ENCODE measurements at places on chromosomes 2 and 18.

DNA sequence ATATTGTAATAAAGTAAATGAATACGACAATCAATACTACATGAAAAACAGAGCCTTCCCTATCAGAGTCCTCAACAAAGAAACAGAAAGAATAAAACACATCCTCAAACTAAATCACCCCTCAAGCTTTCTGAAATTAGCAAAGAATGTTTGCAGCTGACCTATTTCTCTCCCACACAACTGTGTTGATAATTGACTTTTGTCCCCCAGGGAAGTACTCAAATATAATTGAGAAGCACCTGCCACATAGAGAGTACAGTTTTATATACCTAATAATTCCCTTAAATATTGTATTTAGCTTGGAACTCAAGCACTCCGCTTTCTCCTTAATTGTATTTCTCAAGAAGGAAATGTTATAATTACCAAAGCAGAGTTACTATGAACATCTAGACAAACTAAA is 12.6 kb downstream of the CACNB4 start:
- no peak for DNase-seq

DNA sequence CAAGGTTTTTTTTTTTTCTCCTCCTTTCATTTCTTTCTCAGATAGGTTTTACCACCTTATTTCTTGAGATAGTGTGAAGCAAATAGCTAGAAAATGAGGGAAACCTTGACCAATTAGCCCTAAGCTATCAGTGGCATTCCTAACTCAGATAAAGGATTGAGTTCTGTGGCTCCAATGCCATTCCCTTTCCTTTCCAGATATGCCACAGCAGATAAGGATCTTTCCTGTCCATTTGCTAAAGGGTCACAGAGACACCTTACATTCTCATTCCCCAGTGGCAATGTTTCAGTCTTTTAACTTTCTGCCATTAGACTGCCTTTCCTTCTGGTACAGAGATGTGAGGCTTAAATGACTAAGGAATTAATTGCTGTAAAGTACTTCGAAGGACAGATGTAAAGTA is 81.7 kb downstream of the MGAT5 start:
- DNase-seq, result no peak

GRCh38 chr2:96663829-96664228 is 21.3 kb downstream of the FER1L5 start:
- no peak for DNase-seq

DNA sequence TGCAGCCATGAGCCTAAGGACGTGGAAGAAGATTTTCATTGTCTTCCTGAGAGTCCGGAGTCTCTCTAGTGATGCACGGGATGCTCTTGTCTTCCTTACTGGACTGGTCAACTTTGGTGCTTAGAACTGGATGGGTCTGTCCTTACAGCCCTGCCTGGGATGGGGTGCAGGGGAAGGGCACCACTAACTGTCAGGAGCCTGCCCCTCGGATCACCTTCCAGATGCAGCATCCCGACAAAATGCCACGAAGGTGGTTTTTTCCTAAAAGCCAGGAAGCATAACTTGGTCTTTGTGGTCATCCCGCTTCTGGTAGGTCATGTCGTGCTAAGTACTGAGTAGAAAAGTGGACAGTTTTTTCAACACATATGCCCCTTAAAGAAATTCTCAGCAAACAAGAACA is 207.4 kb upstream of the TWIST2 start:
- DNase-seq, result no peak

- no peak for DNase-seq
Measured at GRCh38 chr2:141900826-141901225, 230.0 kb downstream of the LRP1B start.

GRCh38 chr18:37661478-37661877 is 95.9 kb upstream of the CELF4 start:
- no peak for DNase-seq

GRCh38 chr2:203225423-203226039 is 13.3 kb upstream of the CYP20A1 start:
- no peak for DNase-seq

DNA sequence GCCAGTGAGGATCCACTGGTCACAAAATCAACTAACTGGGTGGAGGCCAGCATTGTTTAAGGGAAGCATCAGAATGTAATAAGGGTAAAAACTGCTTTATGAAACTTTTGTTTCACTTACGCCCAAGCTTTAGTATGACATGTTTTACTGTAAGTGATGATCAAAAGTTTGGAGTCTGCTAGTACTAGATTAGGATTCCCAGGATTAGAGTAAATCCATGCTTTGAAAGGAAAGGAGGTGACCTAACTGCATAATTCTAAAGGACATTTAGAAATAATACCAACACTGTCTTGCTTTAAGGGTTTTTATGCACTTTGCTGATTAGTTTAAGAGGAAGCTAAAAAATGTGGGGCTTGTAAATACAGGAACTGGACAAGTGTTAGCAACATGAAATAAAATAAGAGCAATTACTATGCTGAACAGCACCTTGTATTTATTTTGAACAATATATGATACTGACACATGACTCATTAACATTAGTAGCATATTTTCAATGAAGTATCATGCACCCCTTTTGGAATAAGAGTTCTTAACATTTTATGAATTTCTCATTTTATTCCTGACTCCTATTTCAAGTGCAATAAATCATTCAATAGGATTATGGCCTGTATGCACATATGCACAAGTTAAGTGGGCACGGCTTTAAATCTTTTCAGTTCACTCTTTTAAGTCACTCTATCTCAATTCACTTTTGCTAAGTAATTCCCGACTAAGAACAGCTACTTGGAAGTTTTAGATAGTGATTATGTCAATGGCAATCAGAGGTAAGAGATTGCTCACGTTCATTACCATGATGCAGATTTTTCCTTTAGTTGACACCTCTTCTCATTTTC is 62.5 kb downstream of the STK39 start:
- no peak for DNase-seq

GRCh38 chr2:2810504-2810903 is 479.4 kb upstream of the MYT1L start:
- DNase-seq, result no peak

- no peak for DNase-seq
Measured at GRCh38 chr2:50606860-50607259, 425.1 kb downstream of the NRXN1 start.

DNA sequence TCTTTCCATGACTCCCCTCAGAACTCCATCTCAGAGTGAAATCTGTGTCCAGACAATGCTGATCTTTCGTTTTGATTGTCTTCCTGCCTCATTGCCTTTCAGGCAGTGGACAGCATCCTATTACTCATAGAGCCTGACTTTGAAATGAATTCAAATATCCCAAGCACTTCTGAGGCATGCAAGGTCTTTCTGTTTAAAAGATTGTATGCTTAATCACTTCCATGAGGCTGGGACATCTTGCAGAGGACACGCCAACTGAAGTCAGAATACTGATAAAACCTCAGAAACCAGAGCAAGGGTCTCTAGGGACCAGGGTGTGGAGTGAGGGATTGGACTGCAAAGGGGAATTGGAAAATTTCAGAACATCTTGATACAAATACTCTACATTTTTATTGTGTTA is 836.5 kb upstream of the ID2 start:
- no peak for DNase-seq

GRCh38 chr2:217912098-217913024 is 90.4 kb downstream of the TNS1 start:
- no peak for DNase-seq

GRCh38 chr2:101175991-101176390 is 24.8 kb upstream of the TBC1D8 start:
- DNase-seq, result no peak

GRCh38 chr18:21196426-21196825 is 45.6 kb upstream of the GREB1L start:
- DNase-seq, result no peak

DNA sequence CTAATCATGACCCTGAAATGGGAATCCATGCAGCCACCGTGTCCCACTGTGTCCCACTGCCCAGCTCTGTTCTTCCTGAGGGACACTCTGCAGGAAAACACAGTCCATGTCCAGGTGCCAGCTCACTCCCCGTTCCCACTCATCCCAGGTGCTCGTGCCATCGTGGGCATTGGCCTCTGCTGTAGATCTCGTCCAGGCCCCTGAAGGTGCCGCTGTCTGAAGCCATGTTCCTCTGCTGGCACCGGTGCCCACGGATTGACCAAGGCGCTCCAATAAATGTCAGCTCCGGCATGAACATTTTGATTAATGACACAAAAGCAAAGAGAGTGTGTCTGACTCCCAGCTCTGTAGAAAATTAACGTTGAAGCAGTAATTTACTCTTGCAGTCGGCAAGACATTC is 280.1 kb upstream of the SALL3 start:
- DNase-seq, result no peak

- DNase-seq, result no peak
Measured at GRCh38 chr2:237482485-237482884, 4.6 kb upstream of the MLPH start.

DNA sequence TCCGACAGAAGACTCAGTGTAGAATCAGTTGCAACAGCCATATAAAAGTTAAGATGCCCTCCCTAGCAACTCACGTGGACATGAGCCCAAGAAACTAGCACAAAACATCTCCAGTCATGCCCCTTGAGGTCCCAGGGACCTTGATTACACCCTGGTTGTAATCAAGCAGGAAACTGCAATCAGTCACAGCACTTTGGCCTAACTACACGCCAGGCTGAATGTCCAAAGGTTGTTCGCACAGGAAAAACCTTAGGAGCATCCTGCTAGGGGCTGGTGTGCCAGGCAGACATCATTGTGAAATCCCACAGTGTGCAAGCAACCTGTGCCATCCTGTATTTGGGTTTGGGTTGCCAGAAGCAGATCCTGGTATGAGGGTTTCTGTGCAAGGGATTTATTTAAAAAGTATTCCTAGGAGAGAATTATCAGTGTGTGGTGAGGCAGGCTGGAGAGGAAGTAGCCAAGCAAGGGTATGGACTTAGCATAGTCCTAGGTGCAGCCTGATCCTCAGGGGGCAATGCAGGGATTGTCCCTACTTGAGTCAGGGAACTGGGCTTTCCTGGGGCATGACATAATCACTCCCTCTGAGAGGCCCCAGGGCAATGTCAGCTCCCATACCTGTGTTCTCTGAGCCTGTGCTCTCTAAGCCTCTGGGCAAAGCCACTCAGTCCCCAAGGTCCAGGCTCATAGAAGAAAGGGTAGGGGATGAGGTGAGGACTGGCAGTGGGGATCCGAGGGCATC is 17.8 kb upstream of the SULT1C2 start:
- no peak for DNase-seq

DNA sequence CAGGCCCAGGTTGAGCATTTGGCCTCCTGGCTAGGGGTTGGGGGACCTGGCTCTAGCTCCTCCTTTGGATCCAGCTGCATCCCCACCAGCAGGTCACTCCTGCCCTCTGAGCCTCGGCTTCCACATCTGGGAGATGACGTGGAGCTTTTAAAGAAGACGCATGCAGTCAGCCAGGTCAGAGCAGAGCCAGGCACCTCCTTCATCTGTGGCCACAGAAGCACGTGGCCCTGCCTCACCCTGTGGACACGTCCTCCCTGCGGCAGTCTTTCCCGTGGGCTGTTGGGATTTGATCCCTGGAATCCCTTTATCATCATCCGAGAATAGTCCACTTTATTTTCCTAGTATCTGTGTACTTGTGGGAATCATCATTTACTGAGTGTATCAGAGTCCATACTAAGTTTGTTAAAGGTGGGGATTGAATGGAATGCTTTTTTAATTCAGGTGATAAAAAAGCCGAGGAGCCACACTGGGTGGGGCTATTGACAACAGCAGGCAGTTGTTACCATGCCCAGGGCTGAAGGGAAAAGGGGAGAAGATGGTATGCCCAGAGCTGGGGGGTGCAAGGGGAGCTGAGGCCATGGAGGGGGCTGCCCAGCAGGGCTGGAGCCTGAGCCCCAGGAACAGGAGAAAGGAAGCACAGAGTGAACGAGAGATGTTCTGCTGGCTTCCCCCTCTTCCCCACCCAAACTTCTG is 170.1 kb downstream of the LAMA1 start:
- DNase-seq, result no peak

DNA sequence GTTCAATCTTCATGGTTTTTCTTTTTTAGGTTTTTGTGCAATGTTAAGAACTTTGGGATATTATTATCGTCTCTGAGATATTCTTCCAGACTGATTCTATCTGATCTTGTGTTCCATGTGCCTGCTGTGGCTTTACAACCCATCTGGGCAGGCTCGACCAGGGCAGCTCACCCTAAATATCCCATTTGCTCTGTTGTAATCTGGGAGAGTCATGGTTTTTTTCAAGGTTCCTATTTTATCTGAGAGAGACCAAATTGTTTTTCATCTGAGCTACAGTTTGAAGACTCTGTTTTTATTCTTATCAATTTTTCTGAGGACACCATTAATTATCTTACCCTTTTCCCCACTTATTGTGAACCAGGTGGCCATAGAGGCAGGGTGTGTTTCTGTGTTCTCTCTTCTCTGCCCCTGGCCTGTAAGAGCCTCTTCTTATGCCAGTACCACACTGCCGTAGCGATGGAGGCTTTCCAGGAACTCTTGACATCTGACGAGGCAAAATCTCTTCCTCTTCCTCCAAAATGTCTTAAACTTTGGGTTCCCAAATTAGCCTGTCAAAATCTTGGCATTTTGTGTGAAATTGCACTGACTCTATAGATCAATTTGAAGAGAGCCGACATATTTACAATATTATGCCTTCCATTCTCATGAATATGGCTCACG is 3.1 kb downstream of the SP140L start:
- DNase-seq, result no peak

DNA sequence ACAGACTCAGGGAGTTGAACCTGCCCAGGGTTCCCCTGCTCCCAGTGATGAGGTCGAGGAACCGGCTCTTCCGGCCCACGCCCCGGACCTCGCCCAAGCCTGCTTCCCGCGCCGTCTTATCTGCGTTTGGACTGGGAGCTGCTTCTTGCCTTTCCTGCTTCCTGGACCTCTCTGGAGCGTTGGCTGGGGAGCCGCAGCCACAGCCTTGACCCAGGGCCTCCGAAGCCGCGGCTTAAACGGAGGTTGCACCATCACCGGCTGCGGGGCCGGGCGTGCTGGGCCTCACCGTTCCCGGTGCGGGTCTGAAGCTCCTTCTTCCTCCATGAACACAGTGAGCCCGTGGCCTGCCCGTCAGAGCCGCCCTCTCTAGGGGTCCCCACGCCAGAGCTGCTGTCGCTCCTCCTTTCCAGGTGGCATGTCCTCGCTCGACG is 13.3 kb downstream of the NTSR2 start:
- DNase-seq, result no peak

GRCh38 chr2:10166676-10167292 is 44.2 kb downstream of the RRM2 start:
- DNase-seq, result no peak

GRCh38 chr2:95206096-95206495 is 1.2 kb upstream of the ZNF892 start:
- DNase-seq, result no peak

GRCh38 chr2:128091726-128092080 is 703 bp downstream of the UGGT1 start:
- DNase-seq, result no peak

DNA sequence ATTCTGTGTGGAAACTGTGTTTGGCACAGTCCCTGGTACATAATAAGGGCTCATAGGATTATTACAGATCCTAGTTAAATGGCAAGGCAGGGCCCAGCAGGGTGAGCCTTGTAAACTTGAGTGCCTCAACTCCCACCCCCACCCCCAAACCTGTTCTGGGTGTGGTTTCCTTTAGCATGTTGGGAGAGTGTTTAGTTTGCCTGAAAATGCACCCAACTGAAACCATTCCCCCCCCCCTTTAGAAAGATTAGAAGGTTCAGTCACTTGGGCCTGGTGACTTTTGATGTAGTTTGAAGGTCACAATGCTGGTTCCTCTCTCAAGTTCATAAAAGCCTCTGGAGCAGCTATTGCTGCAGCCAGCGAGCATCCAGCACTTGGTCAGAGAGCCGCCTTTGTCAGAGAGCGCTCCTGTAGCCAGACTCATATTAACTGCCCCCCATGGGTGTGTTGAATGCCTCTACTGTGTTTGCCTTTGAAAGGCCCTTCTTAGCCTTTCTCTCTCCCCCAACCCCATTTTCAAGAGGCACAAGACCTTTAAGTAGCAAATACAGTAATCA is 113.7 kb downstream of the SPTBN1 start:
- DNase-seq, result no peak

- no peak for DNase-seq
Measured at GRCh38 chr18:39274535-39274934, 1708.9 kb upstream of the CELF4 start.

Measured in stimulated activated CD8-positive, alpha-beta memory T cell treated with anti-CD3 and anti-CD28 coated beads, Interleukin-7, amount 100 ng/mL, for 48 hours (primary cell).